Hematopoietic multipotent progenitor cell treated with erythropoietin and hydrocortisone succinate and interleukin-3 and kit ligand, for 8 days (in vitro differentiated cells): ENCODE measurements at places on chromosomes 16 and 17.

DNA sequence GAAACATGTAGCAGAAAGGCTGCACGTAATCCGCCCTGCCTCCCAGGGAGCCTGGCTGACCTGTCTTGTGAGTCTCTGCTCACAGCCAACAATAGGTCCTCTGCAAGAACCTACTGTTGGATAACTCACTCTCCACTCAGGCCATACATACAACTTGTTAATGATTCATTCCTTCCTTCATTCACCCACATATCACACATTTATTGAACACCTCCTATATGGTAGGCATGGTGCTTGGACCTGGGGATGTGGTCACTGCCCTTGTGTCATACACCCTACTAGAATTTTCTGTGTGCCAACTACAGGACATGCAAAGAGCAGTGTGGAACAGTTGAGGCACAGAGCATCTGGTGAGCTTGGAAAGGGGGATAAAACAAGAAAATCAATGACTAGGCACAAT, 28.1 kb upstream of the HNF1B start:
- DNase-seq = no peak

DNA sequence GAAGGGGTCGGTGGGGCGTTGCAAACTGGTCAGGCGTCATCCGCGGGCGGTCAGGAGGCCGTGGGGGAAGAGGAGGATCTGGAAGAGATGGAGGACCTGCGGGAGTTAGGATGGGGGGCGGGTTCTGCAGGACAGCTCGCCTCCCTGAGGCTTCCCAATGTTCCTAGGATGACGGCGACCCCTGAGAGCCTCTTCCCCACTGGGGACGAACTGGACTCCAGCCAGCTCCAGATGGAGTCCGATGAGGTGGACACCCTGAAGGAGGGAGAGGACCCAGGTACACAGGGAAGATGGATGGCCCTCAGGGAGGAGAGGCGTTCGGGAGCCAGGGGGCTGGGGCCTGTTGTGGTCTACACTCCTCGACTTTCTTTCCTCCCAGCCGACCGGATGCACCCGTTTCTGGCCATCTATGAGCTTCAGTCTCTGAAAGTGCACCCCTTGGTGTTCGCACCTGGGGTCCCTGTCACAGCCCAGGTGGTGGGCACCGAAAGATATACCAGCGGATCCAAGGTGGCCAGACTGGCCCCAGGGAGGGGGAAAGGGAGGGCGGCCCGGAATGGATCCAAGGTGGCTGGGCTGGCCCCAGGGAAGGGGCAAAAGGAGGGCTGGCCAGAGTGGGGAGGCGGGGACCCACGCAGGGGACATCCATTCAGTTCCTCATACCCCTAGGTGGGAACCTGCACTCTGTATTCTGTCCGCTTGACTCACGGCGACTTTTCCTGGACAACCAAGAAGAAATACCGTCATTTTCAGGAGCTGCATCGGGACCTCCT, 839 bp downstream of the PLD2 start:
- DNase-seq = no peak

DNA sequence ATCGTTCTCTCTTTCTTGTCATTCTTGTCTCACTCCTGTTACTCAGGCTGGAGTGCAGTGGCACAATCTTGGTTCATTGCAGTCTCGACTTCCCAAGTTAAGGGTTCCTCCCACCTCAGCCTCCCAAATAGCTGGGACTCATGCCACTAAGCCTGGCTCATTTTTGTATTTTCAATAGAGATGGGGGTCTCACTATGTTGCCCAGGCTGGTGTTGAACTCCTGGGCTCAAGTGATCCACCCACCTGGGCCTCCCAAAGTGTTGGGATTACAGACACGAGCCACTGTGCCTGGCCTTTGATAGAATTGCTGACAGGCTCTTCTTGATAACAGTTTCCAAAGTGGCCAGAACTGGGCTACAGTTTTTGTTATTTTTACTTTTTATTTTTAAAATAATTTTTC, 32.3 kb downstream of the TPPP3 start:
- no peak for DNase-seq

DNA sequence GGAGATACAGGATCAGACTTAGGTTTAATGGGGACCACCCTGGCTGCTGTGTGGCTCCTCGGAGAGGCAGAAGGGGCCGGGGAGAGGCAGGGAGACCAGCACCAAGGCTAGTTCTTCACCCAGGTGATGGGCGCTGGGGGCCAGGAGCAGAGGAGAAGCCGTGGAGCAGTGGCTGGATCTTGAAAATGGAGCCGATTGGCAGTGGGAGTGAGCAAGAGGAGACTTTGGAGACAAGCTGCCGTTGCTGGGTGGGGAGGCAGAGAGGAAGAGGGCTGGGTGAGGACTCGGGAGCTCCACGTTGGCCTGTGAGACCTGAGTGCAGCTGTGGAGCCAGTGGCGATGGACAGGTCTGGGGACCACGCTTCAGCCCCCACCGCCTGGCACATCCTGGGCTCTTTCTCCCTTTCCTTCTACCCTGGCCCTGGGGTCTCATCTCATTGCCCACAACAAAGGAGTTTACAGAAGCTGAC, 9.0 kb downstream of the RAB11FIP4 start:
- DNase-seq = no peak
